ENCODE measurements at places on chromosomes 12 and 14.

GRCh38 chr14:61179796-61180398 lies 101.2 kb downstream of the TMEM30B start:
- DNase-seq = no peak

DNA sequence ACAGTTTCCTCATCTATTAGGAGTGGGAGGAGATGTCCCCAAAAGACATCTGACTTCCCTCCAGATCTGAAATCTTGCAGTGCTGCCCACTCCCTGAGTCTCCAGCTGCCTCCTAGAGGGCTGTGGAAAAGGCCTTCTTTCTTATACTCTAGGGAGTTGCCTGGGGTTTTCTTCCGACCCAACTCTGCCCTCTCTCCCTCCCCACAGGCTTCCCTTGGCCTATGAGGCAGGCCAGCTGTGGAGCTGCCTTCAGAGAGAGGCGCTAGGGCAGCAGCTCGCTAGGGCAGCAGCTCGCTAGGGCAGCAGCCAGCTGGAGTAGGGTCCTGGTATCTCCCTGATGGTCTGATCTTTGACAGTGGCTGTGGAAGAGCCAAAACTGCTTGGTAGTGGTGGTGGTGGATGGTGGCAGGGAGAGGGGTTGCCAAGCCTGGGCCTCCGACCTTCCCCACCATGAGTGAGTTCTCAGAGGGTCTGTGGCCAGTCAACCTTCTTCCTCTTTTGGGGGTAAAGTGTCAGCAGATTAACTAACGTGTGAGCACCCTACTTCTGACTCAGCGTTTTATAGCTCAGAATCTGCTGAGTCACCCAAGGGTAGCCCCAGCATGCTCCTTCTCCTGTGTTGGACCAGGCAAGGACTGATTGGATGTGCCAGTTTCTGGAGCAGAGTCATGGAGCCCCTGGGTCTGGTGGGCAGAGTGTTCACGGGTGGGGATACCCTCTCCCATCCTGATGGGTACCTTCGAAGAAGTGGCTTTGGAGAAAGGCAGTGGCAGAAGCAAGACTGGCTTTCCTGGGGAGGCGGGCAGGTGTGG lies 2.3 kb downstream of the SLC48A1 start:
- DNase-seq = no peak

DNA sequence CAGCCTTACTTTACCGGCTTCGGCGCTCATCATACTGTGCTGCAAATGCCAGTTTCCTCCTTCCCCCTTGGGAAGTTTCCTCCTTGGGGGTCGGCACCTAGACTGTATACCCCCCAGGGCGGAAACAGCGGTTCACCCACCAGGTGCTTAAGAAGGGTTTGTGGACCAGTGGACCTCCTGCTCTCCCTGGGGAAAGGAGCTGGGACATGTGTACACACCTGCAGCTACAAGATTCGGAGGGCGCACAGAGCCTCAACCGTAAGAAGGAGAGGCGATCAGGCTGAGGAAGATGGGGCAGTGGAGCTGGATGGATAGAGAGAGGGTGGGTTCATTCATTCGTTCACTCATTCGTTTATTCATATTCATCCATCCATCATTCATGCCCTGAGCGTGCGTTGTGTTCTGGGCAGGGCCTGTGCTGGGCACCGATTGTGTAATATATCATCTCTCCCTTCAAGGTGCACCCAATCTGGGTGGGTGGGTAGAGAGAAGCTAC lies 717 bp upstream of the ZNF839 start:
- no peak for DNase-seq

- DNase-seq = no peak
Observed at GRCh38 chr12:88310069-88310468, 168.0 kb downstream of the TMTC3 start.

All from NCI-H2081 treated with DMSO at 0.1 percent for 48 hours (cell line).